MM.1S (cell line): ENCODE measurements at places on chromosomes 2 and 18.

GRCh38 chr2:85935746-85936208 is 47.0 kb upstream of the ST3GAL5 start:
- no peak for DNase-seq

GRCh38 chr2:10581990-10582389 is 107.8 kb downstream of the NOL10 start:
- no peak for DNase-seq

DNA sequence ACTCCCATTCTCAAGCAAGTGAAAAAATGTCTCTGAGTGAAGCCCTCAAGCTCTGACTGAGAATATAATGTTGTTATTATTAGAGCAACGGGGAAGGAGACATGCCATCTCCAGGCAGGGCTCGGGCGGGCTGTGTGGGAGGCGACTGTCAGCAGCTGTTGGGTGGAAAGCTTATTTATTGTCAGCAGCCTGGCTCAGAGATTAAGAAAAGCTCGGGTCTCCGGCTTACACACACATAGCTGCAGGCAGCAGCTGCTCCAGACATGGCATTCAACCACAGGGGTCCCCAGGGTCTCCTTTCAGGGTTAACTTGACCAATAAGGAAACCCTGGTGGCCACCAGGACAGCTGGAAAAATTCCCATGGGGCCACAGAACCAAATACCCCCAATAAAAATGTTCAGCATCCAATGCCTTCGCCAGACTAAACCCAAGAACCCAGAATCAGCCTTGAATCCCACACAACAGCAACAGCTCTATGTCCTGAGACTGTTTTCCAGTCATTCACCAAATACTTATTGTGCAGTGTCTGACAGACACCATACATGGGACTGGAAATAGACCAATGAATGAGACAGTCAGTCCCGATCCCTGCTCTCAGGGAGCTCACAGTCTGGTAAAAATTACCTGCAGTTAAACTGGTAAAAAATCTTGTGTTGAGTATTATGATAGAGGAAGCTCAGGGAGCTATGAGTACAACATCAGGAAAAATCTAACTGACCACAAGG is 70.5 kb upstream of the RTN4 start:
- no peak for DNase-seq

GRCh38 chr18:23101861-23102432 is 33.3 kb upstream of the CABLES1 start:
- DNase-seq, result no peak

GRCh38 chr2:60391649-60392375 is 161.6 kb downstream of the BCL11A start:
- no peak for DNase-seq
